ENCODE measurements at places on chromosomes 16 and 17.

- DNase-seq: no peak
Measured at GRCh38 chr17:29238133-29238850, 8.4 kb upstream of the CRYBA1 start.

- DNase-seq: no peak
Measured at GRCh38 chr17:74531231-74531761, at the start of gene CD300LB. CD300LB (minus strand) TSS chr17:74531475; CDS start chr17:74531350, 125 bp downstream.

- DNase-seq: no peak
Measured at GRCh38 chr17:62663304-62663703, 35.8 kb downstream of the MRC2 start.

GRCh38 chr17:19421926-19422325, 10.9 kb downstream of the RNF112 start:
- DNase-seq: no peak

DNA sequence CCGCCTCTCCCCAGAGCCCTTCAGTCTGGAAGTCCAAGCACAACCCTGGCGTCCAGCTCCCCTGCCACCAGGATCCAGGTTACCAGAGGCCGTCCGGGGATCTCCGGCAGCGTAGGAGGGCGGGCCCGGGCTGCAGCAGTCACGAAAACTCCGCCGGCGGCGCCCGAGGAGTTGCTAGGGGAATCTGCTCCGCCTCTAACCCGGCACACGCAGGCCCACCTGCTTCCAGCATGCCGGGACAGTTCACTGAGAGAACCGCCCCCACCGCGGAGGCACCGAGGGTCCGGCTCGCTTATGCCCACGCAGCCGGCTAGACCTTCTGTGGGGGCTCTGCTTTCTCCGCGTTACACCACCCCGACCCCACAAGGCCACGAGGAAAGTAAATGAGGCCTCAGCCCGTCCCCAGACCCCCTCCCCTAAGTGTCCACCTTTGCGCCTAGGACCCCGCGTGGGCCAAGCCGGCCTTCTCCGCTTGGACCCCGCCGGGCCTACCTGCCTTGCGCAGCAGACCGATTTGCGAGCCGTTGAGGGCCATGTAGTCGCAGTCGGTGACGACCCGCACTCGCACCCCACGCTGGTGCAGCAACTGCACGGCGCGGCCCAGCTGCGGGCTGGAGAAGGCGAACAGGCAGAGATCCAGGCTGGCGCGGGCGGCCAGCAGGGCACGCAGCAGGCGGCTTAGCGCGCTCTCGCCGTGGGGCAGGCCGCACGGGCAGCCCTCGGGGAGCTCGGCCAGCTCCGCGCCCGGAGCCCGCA, 587 bp downstream of the PLD6 start:
- peak; percentile 55 for DNase-seq

DNA sequence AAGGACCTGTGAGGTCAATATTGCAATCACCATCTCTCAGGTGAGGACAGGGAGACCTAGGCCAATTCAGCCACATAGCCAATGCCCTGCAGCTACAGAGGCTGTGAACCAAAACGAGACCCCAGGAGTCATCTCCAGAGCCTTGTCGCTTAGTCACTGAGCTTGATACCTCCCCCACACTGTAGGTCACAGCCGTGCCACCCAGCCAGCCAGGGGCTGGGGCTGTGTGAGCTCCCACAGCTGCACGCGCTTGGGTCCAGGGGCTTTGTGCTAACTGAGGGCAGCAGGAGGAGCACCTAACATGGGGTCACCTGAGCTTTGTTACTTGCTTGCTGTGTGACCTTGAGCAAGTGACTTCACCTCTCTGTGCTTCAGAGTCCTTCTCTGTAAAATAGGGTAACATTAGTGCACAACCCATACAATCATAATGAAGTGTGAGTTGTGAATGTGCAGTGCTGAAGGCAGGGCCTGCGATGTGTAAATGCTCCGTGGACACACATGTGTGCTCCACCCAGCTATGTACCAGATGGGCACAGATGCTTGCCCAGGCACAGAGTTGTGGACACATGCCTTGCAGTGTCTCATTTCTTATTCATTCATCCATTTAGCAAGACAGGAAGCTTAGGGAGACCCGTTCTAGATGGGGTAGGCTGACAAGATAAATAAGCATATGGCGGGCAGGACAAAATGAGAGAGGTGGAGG, 25.9 kb downstream of the SBK1 start:
- DNase-seq: no peak

DNA sequence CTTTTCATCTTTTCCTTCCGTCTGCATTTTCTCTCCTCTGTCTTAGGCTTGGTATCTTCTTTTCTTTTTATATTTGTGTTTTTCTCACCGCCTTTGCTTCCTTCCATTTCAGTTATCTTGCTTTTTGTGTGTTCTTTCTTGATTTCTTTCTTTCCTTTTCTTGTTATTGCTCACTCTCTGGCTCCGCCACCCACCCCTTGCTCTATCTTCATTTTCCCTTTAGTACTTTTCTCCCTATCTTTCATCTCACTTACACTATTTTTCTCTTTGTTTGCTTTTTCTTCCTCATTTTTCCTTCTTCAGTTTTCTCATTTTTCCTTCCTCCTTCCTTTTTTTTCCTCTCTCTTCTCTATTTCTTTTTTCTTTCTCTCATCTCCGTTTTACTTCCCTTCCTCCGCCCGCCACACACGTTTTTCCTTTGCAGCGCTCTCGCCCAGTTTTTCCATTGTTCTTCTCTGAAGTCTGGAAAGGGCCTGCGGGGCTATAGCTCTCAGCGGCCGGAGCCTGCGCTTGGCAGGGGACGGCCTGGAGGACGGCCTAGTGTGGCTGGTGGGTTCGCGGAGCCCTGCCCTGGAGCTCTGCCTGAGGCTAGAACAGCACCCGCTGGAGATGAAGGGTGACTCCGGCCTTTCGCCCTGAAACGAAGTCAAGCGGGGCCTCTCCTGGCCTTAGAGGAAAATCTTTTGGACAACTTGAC, 5.2 kb upstream of the HOXB13 start:
- no peak for DNase-seq

DNA sequence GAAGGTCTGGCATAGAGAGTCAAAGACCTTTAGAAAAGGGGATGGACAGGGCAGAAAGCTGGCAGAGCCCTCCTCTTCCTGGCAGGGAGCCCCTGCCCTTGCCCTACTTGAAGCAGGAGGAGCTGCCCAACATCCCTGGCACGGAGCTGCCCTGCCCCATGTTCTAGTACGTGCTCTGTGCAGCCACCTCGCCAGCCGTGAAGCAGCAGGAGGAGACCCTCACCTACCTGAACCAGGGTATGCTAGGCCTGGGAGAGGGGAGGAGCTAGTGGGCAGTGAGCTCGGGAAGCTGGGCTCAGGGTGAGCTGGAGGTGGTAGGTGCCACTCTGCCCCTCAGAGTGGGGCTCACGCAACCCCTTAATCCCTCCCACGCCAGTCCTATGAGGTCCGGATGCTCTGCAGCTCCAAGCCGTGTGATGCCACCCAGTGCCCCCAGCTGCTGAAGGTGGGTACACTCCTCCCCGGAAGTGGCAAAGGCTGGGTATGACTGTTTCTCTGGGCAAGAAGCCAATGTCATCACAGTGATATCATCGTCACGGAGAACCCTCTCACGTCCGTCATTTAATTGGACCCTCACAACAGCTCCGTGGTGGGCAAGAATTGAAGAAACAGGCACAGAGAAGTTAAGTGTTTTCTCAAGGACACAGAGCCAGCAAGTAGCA, 12.7 kb upstream of the STAC2 start:
- DNase-seq: peak; percentile 82

Measured in activated gamma-delta T cell treated with Interleukin-2 at 50 U/mL for 16 hours (primary cell).